ENCODE measurements at places on chromosomes 4 and X. TPM values are rescaled to one million over a fixed set of nuclear protein-coding genes. Genes with fewer than 3 reads are reported as not detected.

- no peak for DNase-seq
These were observed 101.8 kb upstream of the C1QTNF7 start for GRCh38 chr4:15325987-15326386.

DNA sequence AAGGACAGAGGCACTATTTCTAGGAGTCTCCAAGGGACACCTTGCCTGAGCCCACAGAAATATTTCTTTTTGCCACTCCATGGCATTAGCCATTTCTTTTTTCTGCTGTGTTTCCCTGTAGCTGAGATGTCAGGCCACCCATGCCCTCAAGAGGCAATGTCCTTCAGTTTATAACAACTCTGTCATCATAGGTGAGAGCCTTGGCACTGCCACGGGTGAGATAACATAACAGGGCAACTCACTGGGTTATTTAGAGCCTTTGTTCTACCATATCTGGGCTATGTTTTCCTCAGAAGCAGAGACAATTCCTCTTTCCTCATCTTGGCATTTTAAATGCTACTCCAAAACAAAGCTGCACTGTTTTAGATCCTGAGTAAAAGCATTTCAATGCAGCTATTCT is 99.9 kb upstream of the MAOA start:
- DNase-seq: no peak

DNA sequence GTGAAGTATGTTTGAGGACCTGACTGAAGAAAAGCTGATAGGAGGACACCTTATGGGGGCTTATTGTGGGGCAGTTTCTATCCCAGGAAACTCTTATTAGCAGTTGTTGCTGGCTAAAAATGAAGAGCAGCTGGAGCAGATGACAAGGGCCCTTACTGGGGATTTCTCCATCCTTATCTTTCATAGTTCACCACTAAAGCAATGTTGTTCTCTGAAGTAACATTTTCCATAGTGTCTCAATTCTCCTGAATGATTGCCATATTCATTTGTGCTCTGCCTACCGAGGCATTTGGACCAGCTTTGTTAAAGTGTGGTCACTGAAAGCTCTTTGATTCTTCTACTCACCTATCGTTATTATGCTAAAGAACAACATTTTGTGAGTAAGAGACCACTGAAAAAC is 7.7 kb downstream of the ENOX2 start:
- peak; percentile 52 for DNase-seq

DNA sequence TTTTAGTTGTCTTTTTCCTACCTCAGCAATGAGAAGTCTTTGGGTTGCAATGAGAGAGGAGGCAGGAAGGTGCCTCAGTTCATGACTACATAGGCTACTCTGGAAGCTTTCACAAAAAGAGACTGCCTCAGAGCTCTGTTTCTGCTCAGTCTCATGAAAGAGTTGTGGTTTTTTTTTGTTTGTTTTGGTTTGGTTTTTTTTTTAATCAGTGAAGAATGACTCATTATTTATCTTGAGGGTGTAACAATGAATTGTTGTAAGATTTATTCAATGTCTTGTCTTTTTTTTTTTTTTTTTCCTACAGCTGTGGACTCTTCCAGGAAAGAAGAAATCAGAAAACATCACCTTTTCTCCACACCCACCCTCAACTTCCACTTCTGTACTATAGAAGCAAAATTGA is 67.5 kb upstream of the CXCL13 start:
- peak; percentile 49 for DNase-seq

DNA sequence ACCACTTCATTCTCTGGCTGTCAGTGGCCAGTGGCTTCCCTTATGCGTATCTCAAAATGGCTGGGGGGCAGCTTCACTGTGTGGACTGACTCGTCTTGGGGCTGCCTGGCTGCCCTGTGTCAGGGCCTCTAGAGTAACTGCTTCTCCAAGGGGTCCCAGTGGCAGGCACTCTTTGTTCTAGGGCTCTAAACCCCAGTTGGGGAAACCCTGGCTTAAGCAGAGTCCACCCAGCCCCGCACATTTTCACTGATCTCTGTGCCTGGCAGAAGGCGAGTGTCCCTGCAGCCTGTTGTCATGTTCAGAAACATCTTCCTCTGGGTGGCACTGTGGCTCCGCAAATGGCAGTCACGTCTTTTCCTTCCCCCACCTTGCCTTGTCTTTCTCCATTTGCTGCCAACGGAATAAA is 59.7 kb downstream of the NBDY start:
- DNase-seq: no peak

DNA sequence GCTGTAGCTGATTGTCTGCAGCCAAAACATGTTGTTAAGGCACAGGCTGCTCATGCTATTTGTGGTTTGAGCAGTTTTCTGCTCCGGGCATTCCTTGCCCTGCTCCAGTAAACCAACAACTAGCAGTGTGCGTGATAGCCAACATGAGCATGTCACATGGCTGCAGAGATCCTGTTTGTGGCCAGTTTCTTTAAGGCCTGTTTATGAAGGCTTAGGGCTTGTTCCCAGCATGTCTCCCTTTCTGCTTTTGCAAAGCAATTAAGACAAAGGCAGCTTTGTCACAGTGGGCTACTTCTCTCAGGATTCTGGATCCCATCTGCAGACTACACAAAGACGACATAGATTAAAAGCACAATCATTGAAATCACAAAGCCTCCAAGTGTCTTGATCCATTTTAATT is 160.5 kb downstream of the ZNF518B start:
- DNase-seq: no peak

- no peak for DNase-seq
These were observed 1735.1 kb downstream of the PCDH7 start for GRCh38 chr4:32455231-32455630.

Gene ATP1B4
- not detected for total RNA-seq

Gene SLC9B1
- total RNA-seq: 0.43 TPM

DNA sequence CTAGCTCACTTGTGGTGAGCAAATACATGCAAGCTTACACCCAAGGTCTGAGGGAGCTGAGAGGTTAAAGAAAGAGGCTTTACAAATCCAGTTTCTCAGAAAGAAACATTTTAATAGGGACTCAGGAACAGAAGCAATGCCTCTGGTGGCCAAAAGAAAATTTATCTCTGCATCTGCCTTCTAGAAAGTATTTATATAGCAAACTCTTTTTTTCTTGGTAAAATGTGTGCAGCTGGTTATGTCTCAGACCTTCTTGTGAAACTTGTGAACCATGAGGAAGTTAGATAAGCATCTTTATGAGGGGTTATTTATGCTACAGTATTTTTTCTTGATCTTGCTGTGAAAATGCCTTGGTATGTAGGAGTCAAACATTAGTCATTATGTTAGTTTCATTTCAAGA is 48.5 kb upstream of the CYSLTR1 start:
- peak; percentile 34 for DNase-seq

Gene IL1RAPL2
- total RNA-seq: 0.32 TPM

Gene XKRX
- not detected for total RNA-seq
